ENCODE measurements at places on chromosomes 2 and 18.

DNA sequence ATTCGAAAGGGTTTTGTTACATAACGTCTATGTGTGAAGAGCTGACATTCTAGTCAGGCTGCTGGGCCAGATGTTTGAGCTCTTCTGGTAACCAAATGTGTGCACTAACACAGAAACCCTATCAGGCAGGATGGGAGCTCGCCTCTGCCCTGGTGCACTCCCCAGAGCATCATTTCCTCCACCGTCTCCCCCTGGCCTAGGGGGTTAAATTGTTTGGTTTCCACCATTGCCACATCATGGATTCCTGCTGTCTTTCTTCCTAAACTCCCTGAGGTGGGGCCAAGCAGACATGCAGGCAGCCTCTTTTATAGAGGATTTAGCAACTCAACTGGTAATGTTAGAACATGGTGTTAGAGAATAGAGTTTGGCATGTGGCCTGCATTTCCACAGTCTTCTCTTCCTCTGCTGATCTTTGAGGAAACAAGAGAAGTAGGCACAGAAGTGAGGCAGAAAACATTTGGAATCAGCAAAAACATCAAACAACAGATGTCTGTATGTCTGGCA lies 87.3 kb downstream of the ANTXR1 start:
- DNase-seq = no peak

GRCh38 chr2:219689676-219690628 lies 62.5 kb downstream of the SLC4A3 start:
- DNase-seq = no peak

DNA sequence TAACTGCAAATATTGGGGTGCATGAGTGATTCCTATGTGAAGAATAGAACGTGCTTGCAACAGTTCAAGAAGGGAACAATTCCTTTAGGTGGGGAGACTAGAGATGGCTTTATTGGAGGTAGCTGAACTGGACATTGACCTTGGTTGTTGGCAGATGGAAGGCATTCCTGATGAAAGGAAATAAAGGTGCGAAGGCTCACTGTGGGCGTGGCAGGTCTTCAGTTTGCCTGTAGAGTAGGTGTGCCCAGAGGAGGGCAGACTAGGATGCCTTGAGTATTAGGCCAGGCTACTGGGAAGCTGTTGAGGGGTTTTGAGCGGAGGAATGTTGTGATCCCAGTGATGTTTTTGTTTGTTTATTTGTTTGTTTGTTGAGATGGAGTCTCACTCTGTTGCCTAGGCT lies 2.8 kb downstream of the SPR start:
- DNase-seq = no peak

GRCh38 chr2:26691161-26691560 lies 1.4 kb upstream of the KCNK3 start:
- no peak for DNase-seq

- no peak for DNase-seq
Observed at GRCh38 chr18:55838841-55839240, 250.8 kb upstream of the TCF4 start.

- DNase-seq = no peak
Observed at GRCh38 chr2:64015898-64016297, 3.3 kb downstream of the VPS54 start.

DNA sequence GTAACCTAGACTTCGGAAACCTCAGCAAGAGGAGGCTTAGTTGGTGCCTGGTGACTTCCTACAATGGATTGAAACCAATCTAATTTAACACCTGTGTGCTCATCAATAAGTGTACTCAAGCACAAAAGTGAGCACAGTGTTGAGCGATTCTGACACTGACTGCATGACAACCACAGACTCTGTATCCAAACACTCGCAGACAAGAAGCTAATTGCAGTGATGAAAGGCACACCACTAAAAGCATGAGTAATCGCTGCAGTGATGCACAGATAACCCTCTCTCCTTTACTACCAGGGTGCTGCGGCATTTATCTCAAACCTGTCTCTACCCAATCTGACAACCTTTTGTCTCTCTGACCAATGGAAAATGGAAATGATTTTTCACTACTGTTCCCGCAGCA lies 168.1 kb downstream of the AFF3 start:
- DNase-seq = no peak

DNA sequence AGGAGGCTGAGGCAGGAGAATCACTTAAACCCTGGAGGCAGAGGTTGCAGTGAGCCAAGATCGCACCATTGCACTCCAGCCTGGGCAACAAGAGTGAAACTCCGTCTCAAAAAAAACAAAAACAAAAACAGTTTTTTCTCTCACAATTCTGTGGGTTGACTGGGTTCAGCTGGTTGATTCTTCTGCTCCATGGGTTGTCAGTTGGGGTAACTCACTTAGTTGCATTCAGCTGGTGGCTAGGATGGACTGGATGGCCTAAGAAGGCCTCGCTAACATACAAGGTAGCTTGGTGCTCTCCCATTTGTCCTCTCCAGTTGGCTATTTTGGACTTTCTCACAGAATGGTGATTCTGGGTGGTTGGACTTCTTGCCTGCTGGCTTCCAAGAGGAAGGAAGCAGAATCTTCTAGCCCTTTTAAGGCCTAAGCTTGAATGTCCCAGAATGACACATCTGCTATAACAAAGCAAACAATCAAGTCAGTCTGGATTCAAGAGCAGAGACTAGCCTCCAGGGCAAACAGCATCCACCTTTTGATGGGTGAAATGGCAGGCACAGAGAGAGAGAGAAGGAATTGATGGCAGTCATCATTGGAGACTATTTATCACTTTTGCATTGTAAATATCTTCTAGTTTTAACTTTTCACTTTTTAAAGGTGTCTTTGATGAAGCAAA lies 17.9 kb downstream of the LAMA3 start:
- no peak for DNase-seq

DNA sequence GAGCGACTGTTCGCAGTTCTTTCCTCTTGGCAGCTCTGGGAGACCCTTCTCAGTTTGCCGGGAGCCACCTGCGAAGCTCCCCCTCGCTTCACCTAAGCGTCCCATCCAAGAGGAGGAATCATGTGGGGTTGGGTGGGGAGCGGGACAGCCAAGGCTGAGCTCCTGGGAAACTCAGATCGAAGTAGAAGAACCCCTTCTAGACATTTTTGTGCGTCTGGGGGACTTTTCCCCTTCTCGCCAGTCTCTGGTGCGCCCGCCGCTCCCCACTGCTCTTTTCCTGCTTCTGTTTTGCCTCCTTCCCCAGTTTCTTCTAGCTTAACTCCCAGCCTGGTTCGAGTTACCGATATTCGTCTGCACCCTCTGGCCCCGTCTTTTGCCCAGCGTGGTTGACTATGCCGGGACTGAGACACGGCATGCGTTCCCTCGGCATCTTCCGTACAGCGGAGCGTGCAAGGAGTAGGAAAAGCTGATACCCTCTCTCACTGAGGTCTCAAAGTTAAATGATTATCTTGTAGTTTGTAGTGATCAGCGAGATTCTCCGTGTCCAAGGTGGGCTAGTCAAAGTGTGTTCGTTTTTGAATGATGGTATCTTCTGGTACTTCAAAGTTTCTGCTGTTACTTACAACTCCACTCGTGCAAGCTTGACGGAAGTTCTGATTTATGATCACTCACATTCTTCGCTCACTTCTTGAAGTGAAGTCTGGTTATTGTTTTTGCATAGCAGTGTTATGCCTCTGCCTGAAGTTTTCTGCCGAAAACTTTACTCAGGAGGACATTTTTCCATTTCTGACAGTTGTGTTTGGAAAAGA lies 664 bp downstream of the CAMKMT start:
- no peak for DNase-seq

Measured in stimulated activated CD8-positive, alpha-beta memory T cell treated with anti-CD3 and anti-CD28 coated beads, Interleukin-7, amount 100 ng/mL, for 4 hours (primary cell).